Upper lobe of left lung (tissue), 6 donors: ENCODE measurements at places on chromosomes 11 and 22.

DNA sequence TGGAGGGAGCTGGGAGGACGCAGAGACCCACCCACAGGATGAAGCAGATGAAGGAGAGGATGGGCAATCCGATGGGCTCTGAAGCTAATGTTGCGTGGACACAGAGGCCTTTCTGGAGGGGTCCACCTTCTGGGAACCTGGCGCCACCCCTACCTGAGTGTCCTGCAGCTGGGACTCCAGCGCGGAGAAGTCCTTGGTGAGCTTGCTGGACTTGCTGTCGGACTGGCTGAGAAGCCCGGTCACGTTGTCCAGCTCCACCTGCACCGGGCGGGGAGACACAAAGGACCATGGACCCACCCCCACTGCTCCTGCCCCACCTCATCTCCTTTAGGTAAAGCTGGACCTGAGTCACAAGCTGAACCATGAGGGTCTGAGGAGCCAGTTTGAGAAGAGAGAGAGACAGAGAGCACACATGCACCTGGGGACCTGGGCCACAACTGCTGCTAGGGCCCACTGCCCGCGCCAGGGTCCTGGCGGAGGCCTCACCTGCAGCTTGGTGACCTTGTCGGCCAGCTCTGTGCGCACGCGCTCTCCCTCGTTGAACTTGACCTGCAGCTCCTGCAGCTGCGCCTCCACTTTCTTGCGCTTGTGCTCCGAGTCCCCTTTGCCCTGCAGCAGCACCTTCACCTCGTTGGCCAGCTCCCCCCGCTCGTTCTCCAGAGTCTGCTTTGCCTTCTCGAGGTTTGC lies 40.8 kb downstream of the APOL1 start:
- no peak for DNase-seq

GRCh38 chr11:93741882-93742226 lies 382 bp downstream of the C11orf54 start:
- DNase-seq: peak; percentile 73

DNA sequence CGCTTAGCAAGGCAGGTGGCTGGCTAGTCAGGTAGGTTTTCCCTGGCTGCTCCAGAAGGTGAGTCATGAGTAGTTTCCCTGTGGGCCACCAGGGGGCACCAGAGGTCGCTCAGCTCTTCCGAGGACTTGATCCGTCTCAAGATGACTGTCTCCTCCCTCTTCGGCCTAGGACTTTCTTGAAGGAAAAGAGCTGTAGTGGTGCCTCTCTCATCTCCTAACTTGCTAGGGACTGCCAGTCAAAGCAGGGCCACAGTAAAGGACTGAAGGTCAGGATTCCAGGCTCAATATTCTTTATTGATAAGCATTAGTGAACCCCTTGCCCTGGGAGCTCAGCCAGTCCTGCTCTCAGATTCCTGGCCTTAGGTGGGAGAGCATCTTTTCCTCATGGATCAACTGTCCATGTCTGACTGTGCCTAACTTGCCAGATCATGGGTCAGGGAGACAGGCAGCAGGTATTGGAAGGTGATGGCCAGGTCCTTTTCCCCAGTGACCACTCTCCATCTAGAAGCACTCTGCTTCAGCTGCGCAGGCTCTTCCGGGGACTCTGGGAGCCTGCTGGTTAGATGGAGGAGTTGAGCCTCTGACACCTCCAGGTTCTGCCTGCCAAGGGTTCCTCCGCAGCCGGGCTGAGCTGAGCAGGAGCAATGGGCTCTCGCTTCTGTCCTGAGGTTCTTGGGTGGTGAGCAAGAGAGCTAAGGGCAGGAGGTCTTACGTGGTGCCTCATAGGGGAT lies 1.9 kb downstream of the POLD4 start:
- DNase-seq: no peak

- no peak for DNase-seq
Observed at GRCh38 chr11:7004482-7004881, 15.7 kb downstream of the ZNF214 start.

GRCh38 chr11:62428871-62429560 lies 10.2 kb downstream of the SCGB1A1 start:
- no peak for DNase-seq

DNA sequence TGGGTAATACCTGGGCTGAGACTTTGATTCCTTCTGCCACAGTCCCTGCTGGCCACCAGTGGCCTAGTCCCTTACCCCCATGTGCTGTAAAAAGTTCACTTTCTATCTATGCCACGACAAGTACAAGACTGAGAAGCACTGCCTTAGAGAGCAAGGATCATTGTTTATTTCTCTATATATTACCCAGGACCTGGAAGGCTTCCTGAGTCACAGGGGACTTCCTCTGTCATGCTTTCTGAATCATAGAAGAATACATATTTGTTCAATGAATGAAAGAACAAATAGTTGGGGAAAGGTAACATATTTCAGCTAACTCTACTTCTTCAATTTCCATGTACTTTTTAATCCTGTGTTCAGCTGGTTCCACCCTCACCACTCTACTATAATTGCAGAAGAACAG lies 5.5 kb upstream of the SYT9 start:
- no peak for DNase-seq

- DNase-seq: no peak
Observed at GRCh38 chr11:16292167-16292859, 64.0 kb downstream of the SOX6 start.

DNA sequence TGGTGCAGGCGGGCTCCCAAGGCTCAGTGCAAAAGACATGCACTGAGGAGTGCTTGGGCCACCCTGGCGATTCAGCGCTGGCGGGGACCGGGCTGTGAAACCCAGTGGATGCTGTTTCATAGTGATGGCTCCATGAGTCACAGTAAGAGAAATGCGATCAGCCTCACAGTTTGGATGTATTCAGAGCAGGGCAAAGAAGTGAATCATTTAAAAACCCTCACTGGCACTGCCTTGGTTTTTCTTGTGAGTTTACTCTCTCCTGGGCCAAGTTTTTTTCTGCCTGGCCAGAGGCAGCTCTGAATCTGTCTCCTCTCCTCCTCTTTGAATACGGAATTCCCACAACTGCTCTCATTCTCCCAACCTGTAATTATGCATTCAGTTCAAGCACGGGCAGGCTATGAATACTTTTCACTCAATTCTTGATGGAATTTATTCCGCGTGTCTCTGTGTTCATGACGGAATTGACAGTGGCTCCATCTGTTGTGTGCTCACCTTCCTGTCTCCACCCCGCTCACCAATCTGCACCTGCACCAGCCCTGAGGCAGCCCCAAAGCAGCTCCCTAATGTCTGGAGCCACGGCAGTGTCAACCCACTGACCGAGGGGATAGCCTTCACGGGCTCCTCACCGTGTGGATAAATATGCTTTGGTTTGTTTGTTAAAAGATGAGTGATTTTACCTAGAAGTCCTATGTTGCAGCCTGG lies 14.9 kb downstream of the ADAMTS8 start:
- DNase-seq: peak; percentile 38

- DNase-seq: no peak
Observed at GRCh38 chr11:94731880-94732601, 36.1 kb upstream of the AMOTL1 start.

GRCh38 chr11:6817694-6818093 lies 18.2 kb upstream of the OR6A2 start:
- DNase-seq: no peak

DNA sequence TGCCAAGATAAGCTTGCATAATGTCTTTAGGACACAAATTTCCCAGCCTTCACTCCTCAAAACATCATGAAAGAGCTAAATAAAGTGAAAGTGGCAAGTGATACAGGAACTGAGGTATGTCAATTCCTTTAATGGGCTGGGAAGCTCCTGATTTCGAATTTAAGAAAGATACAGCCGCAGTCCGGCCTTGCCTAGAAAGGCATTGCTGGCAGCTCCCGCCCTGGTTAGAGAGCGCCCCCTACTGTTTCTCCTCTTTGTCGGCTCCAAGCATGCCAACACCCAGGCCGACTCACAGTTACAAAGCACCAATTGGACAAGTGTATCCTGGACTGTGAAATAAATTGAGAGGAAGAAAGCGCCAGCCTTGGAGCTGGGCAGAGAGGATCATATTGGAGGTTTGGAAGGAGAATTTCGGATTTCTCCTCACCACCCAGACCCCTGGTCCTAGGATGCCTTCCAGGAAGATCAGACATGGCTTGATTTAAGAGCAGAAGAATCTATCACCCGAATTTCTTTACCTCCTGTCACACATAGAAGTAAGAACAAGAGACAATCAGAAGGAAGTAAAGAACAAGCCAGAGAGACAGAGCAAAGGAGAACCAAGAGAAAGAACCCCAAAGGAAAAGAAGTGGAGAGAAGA lies 84.0 kb downstream of the FAM76B start:
- peak; percentile 89 for DNase-seq

DNA sequence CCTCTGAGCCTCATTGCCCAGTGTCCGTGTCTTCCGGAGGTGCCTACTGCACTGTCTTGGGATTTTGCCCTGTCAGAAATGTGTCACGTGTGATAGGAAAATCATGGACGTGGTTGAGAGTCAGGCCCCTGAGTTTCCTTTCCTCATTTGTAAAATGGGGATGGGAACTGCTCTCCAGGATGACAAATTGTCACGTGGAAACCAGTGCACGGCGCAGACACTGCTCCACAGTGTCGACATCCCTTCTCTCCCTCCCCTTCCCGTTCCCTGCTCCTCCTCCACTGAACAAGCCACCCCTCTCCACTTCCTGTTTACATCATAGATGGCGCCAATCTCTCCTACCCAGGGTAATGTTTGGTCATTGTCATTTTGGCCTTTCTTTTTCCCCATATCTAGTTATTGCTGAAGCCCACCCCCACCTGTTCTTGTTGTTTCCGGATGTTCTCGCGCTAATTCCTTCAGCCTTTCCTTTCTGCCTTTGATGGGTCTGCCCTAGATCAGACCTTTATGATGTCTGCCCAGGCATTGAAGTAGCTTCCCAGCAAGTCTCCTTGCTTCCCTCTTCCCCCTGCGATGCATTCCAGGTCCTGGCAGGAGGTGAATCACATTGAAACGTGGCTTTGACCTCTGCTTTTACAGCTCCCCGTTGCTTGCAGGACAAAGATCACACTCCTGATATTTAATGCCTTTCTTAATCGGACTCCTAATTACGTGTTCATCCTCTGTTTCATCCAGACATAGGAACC lies 91.8 kb downstream of the TBC1D22A start:
- DNase-seq: peak; percentile 73

- no peak for DNase-seq
Observed at GRCh38 chr11:46445920-46446771, 54.6 kb upstream of the CHRM4 start.

DNA sequence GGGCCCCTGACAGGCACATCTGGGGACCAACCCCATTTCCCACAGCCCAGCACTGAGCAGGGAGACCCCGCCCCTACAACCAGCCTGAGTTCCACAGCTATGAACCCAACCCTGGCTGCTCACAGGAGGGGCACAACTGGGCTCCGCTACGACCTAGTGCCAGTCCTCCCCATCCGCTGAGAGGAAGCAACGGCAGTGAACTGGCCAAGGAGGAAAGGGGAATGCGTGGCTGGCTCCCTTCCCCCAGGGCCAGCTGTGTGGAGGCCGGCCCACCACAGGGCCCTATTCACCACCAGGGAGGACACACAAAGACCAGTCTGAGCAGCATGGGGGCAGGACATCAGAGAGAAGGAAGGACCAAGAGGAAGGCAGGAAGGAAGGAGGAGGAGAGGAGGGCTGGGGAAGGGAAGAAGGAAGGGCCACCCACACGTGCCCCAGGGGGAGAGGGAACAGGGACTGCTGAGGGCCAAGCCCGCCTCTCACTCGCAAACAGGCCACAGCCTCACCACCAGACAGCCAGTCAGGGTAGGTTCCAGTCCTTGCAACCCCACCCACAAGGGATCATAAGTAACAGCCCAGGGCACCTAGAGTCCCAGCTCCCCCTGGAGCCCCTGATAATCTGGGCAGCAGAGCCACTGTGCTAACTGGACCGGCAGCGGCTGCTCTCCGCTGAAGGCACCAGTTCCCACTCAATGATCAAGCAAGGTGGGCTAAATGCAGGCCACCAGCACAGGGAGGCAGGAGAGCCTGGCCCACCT lies 8.5 kb upstream of the GAL3ST1 start:
- peak; percentile 50 for DNase-seq

DNA sequence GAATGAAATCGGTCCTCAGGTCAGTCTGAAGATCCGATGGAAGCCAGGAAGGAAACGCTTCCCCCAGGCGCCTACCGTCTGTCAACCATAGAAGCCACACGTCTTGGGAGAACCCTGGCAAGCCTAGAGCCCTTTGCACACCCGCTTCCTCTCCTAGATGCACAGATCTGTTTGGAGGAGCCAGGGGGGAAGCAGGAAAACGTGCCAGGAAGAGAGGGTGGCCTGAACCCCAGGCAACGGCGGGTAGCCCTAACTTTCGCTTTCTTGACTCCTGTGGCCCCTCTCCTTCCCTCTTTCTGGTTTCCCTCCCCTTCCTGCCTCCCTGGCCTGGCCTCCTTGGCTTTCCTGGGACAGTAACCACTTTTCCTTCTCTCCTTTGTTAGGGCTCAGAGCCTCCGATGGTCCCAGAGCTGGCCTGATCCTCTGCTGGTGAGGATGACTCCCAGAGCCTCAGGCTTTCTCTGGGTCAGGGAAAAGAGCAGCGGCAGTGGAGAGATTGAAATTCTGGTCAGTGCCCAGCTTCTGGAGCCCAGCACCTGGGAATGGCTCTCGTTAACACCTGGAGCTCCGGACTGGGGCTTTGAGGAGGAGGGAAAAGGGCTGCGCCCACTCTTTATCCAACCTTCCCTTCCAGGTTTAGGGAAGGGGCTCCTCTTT lies 2.1 kb downstream of the FXYD6 start:
- no peak for DNase-seq

DNA sequence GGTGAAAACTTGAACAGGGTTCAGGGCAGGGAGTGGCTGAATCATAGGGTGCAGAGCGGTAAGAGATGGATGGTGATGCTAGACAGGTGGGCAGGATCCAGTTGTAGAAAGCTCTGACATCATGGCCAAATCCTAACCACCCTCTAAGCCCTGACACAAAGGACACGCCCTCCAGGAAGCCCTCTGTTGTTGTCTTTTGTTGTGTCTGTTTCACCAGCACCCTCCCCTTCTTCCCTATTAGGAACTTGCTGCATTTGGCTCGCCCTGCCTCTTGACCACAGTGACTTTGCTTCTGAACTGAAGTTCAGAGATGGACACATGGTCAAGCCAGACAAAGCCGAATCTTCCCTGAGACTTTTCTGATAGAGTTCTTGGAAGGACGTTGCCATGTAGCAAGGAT lies 14.2 kb upstream of the APOL6 start:
- DNase-seq: no peak

- DNase-seq: no peak
Observed at GRCh38 chr11:133058501-133058900, 473.8 kb downstream of the OPCML start.

DNA sequence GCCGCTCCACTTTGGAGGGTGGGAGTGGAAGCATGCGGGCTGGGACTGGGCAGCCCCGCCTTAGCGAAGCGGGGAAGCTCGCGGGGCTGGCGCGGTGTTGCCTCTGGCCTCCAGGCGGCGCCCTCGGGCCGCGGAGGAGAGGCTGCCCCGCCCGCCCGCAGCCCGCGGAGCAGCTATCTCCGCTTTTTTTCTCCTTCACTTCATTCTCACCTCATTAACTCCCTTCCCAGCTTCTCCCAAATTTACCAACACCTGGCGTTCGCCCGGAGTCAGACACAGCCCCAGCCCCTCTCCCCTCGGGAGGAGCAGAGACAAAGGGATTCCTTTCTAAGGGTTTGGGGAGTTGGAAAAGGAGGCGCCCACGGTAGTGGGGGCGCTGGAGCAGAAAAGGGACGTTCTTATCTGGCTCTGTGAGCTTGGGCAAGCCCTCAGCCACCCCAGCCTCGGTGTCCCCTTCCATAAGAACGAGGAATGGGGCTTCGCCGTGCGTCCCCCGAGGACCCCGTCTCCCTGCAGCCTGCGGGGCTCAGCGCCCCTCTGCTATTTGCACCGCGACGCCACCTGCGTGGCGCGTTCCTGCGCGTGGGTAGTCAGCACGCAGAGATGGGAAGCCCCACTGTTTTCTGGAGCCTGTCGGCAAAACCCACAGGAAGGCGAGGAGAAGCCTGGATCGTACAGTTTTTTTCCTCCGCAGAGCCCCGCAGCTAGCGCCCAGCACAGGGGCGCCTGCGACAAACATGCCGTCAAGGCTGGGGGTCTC lies 1.5 kb upstream of the WNT11 start:
- DNase-seq: peak; percentile 97
